HFF-Myc (cell line): ENCODE measurements at places on chromosomes 13 and 19.
A peak's percentile ranks its signal among the peaks of the same experiment; 100 is the strongest.

DNA sequence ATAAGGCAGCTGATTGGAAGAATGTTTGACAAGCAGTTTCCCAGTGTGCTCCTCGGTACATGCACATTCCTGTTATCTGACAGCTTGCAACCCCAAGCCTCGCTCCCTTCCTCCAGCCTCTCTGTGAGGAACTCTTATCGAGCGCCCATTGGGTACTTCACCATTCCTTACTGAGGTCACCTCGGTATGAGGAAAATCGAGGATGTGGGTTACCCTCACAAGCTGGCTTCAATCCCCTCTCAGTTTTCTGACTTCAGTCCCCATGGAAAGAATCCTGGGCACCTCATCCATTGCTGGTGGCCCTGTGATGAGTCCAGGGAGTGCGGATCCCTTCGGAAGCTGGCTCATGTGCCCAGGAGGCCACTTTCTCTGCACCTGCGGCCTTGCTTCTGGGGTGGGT, 17.3 kb downstream of the TEX29 start:
- DNase-seq: no peak

DNA sequence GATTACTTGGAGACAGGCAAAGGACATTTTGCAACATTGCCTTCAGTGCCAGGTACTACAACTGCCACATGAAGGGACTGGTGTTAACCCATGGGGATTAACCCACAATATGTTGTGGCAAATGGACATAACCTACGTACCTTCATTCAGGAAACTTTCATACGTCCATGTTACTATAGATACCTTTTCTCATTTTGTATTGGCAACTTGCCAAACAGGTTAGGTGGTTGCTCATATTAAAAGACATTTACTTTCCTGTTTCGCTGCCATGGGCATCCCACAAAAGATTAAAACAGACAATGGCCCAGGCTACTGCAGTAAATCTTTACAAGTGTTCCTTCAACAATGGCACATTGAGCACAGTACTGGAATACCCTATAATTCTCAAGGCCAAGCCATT, 925.3 kb downstream of the SLITRK6 start:
- no peak for DNase-seq

DNA sequence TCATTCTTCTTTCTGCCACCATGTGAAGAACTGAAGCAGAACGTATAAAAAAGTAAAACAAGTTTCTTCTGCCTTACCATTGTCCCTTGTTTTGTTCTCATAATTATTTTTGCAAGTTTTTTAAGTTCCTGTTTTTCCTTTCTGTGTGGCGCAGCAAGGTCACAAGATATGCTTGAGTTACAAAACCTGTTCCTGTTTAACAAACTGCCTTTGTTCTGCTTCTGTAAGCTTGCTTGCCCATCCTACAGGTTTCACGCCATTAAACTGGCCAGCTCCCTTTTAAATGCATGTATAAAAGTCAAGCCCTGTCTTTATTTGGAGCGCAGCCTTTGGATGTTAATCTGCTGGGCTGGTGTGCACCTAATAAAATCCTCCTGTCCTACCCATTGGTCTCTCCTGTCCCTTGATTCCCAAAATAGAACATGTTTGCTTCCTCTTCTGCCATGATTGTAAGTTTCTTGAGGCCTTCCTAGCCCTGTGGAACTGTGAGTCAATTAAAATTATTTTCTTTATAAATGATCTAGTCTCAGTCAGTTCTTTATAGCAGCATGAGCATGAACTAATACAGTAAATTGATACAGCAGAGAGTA, 1115.4 kb downstream of the SLITRK1 start:
- DNase-seq: no peak

- DNase-seq: no peak
These were observed 15.0 kb downstream of the PAK4 start for GRCh38 chr19:39140594-39140993.

- no peak for DNase-seq
These were observed 61.8 kb downstream of the AKAP11 start for GRCh38 chr13:42333613-42334328.

- peak; percentile 44 for DNase-seq
These were observed 4.7 kb downstream of the PNMA8A start for GRCh38 chr19:46466536-46467196.

GRCh38 chr19:13302526-13303270, 152.5 kb downstream of the IER2 start:
- no peak for DNase-seq

DNA sequence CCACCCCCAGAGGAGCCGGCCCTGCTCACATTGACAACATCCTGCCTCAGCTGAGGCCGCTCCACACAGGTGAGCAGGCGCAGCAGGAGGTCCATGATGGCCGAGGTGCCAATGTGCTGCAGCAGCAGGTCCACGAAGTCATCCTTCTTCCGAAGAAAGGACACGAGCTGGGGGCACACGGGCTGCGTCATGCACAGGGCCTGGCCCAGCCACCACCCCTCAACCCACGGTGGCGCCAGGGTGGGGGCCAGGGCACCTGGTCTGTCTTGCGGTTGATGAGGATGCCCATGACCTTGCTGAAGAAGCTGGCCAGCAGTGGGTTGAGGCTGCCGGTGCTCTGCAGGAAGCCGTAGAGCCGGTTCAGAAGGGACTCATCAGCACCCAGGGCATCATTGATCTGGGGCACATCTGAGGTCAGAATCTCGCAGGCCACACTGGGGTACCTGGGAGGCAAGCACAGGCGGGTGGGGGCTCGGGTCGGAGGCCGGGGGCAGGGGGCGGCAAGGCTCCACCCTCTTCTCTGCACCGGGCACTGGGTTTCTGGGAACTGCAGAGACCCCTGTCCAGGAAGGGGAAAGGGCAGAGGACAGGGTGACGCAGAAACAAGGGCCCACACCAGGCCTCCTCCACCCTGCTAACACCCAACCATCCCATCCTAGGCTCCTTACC, 13.4 kb downstream of the PPP6R1 start:
- no peak for DNase-seq

DNA sequence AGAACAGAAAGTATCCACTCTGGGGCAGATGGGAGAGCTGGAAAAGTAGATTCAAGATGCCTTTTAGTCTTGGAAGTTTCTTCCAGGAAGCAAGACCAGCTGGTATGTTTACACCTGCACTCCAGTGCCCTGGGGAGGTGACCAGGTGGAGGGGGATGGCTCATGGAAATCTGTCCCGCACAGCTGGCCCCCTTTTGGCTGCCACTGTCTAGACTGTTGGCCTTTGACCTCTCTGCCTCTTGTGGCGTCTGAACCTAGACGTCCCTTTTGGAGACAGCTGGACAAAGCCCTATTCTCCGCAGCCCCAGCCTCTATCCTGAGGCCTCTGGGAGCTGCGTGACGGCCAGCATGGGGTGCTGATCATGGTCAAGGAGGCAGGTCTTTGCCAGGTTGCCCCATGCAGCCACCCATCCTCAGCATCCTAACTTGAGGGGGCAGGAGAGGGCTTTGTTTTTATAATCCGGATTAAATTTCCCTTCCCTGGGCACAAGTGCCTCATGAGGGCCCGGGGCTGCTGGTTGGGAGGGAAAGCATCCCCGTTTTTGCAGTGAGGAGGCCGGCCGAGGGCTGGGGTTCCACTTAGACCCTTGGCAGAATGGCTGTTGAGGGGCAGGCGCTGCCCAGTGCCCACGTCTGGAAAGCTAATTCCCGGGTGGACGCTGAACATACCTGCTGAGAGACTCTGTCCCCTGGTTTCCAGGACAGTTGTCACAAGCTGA, 17.3 kb upstream of the GDF15 start:
- no peak for DNase-seq

- no peak for DNase-seq
These were observed 8.9 kb upstream of the CYP4F3 start for GRCh38 chr19:15631817-15632216.

GRCh38 chr19:15885919-15886318, 12.0 kb downstream of the CYP4F2 start:
- no peak for DNase-seq

DNA sequence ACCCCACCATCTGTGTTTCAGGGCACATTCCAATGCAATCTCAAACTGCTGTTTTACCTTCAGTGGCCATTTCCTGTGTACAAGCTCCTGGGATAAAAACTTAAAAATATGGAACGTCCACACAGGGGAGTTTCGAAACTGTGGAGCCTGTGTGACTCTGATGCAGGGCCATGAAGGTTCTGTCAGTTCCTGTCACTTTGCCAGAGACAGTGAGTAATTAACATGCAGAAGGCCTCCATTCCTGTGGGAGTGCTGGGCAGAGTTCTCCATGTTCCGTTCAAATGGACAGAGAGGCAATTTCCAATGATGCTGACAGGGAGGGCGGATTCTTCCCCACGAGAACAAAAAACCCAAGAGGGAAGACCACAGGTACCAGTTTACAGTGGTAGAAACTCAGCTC, 24.4 kb downstream of the WDR88 start:
- no peak for DNase-seq

GRCh38 chr13:49218493-49219051, 1.6 kb upstream of the MLNR start:
- no peak for DNase-seq

GRCh38 chr19:11273296-11273695, 11.0 kb upstream of the DOCK6 start:
- no peak for DNase-seq

- DNase-seq: no peak
These were observed 362.0 kb downstream of the RFC3 start for GRCh38 chr13:34179927-34180326.

DNA sequence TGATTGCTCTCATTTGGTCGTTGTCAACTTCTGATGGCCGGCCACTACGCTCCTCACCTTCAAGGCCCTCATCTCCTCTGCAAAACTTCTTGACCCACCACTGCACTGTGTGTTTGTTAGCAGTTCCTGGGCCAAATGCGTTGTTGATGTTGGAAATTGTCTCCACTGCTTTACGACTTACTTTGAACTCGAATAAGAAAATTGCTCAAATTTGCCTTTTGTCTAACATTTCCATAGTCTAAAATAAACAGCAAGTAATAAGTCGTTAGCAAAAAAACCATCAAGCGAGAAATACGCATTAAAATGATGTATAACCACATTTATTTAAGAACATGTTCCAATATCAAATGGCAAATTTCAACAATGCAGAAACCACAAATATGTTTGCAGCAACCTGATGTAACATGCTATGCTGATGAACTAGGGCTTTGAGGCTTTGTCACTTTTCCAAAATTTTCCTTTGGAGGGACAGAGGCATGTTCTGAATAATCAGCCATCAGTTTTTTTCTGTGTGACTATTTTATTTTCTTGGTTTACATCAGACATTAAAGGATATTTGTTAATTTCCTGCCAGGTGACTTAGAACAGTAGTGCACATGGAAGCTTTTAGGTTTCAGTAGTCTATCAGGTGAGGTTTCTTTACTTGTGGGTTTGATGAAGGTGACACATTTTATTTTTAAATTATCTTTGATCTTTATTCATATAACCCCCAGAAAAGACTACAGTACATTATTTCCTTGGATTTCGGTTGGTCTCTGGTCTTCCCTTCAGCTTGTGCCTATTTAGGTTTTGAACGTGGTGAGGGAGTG, 74.7 kb upstream of the TEX29 start:
- no peak for DNase-seq

- DNase-seq: no peak
These were observed 233.5 kb downstream of the TUBA3C start for GRCh38 chr13:18948012-18948663.

- no peak for DNase-seq
These were observed 846 bp upstream of the PRKACA start for GRCh38 chr19:14118165-14119051.

DNA sequence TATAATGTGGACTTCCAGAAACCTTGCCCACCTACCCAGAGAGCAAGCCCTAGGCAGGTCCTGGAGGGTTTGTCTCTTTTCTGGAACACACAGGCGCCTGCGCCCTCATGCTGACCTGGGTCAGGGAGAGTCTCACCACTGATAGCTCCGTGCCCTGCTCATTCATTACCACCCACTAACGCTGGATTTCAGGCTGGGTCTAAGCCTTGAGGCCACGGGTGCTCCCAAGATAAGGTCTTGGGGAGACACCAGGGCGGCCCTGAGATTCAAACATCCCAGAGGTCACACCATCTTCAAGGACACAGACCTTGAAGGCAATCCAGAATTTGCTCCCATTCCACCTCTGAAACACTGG, 5.1 kb downstream of the S1PR2 start:
- no peak for DNase-seq

- no peak for DNase-seq
These were observed 10.5 kb upstream of the PLIN3 start for GRCh38 chr19:4877753-4878490.
